ENCODE measurements at places on chromosomes 2 and 18. TPM values are rescaled to one million over a fixed set of nuclear protein-coding genes. Genes with fewer than 3 reads are reported as not detected.

- no peak for DNase-seq
Measured at GRCh38 chr2:75788154-75788553, 77.4 kb upstream of the GCFC2 start.

GRCh38 chr18:40414155-40414754, 1540.8 kb upstream of the PIK3C3 start:
- no peak for DNase-seq

DNA sequence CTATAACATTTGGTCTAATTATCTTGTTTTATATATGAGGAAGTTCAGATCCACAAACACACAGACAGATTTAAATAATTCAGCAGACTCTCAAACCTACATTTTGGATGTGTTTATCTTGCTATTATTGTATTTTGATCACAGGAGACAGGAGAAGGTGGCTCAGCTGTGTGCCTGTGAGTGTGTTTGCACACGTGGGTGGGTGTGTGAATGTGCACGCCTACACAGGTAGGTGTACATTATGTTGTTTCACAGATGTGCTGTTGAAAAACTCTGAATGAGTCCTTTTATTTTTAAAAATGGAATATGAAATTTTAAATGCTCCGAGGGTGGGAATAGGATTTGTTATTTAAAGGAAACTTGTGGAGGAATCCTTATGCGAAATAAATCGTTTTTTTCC, 183.4 kb downstream of the PRKCE start:
- no peak for DNase-seq

OXER1 gene
- total RNA-seq, result 0.25 TPM

GRCh38 chr2:86768189-86768949, 22.3 kb downstream of the CD8A start:
- no peak for DNase-seq

GRCh38 chr18:24063121-24063731, 48.7 kb downstream of the TTC39C start:
- DNase-seq, result no peak

- DNase-seq, result no peak
Measured at GRCh38 chr2:124325667-124326440, 300.8 kb downstream of the CNTNAP5 start.

RTP5 gene
- 1.8 TPM for total RNA-seq

DNA sequence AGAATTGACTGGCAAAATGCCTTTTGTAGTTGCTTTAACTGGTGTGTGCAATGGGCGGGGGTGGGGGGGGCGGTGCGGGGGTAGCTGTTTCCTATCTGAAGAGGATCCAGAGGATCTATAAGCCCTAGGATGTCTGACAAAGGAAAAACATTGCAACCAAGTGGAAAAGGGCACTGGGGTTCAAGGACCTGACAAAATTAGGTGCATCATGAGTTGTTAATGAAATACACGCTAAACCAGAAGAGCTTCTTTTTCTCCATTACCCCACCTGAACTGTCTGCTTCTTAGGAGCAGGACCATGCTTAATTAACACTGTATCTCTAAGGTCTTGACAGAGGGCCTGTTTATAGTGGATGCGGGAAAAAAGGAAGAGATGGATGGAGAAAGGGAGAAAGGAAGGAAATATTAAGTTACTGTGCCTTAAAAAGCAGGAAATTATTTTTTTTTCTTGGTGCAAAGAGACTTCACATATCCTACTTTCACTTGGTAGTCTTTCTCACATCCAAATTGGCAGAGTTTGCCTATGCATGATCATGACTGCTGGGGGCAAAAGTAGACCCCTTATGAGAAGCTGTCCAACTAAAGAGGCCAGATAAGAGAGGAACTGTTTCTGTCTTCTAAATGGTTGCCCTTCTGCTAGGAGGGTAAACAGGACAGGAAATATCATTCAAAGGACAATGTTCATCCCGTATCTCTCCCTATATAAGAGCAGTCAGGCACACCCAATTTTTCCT, 4.6 kb downstream of the RND3 start:
- no peak for DNase-seq

MYOM1 gene
- 2.7 TPM for total RNA-seq

DNA sequence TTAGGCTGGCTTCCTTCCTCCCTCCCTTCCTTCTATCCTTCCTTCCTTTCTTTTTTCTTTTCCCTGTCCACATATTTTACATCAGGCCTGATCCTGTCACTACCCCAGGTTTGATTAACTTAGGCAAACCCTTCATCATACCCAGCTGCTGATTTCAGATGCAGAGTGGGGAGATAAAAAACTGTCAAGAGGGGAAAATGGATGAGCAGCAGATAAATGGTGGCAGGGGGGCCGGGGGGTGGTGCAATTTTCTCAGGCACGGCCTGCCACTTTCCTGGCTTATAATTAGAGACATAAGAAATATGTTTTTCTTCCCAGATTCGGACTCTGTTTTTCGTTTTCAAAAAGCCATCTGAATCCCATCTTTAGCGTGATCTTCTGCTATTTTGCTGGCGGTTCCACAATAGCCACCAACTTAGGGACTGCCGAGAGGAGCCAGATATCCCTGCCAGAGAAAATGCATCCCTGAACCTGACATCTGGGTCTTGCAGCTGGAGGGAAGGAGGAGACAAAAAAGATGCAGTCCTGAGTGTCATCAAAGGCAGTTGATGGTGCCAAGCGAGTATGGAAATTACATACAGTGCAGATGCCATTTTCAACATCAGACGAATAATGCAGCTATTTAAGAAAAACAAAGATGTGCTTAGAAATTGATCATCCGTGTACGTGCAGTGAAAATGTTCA, 49.9 kb downstream of the CXCR4 start:
- no peak for DNase-seq

DNA sequence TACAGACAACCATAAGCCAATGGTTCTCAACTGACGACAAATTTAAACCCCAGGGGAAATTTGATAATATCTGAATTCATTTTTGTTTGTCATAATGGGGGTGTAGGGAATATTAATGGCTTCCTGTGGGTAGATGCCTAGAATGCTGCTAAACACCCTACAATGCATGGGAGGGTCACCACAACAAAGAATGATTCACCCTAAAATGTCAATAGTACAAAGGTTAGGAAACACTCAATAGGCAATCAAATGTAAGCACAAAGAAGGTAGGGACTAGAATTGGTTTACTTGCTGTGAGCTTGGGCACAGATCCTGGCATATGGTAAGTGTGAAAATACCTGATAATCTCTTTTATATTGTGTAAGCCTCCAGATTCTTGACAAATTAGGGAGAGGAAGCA, 20.1 kb upstream of the FANCL start:
- DNase-seq, result no peak

DNA sequence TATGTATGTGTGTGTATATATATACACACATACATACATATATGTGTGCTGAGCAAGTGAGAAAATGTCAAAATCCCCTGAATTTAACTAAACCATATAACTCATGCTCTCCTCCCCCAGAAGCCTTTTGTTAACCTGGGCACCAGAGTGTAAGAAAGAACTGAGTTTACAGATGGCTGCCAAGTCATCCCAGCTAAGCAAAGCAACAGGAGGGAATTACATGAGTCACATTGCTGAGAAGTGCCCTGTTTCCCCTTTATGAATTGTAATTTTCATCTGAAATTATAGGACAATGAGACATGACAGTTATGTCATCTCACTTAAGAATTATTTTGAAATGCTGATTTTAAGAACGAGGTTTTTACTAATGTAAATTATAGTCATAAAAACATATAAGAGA, 29.9 kb downstream of the SCN7A start:
- no peak for DNase-seq

SDC1 gene
- not detected for total RNA-seq

POTEC gene
- total RNA-seq, result not detected

CRYGC gene
- not detected for total RNA-seq

EPC2 gene
- total RNA-seq, result 94.2 TPM

DNA sequence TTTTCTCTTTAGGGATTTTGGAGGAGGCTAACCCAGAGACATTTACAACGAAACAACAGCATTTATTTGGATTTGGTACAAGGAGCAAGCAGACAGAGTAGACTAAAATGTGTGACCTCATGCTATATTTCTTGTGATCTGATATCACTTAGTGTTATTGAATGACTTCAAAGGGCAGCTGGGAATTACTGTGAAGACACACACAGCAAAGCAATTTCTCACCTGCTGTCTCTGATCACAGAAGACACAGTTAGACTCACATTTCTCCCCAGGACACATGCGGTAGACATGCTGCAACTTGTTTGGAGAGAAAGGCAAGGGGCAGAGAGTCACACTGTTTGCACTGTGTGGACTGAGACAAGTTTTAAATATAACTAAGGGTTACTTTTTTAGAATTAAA, 67.5 kb downstream of the LTBP1 start:
- no peak for DNase-seq

GRCh38 chr18:59359576-59359952, 499 bp upstream of the LMAN1 start:
- no peak for DNase-seq

DNA sequence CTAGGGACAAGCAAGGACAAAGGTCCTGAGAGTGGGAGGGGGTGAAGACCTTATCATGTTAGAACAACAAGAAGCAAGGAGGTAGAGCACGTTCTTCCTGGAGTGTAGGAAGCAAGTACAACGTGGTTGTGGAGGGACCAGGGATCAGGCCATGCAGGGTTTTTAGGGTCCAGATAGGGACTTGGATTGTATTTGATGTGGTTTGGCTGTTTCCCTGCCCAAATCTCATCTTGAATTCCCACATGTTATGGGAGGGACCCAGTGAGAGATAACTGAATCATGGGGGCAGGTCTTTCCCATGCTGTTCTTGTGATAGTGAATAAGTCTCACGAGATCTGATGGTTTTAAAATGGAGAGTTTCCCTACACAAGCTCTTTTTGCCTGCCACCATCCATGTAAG, 53.2 kb downstream of the ICA1L start:
- DNase-seq, result no peak

DNA sequence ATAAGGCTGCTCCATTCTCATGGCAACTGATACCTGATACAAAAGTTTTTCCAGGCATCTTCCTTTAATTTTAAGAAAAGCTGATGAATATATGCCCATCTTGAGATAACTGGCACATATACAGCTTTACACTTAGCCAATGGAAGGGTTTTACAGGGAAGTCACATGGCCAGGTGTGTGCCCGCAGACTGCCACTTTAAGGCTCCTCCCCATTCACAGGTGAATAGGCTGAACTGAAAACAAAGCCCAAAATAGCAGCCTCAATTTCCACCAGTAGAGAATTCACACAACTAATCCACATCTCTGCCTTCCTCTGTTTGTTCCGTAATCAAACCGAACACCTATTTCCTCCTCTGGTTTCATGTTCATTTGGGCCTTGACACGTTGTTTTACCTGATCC, 9.8 kb upstream of the ME2 start:
- no peak for DNase-seq

GRCh38 chr2:172985139-172985892, 90.3 kb upstream of the MAP3K20 start:
- no peak for DNase-seq

- DNase-seq, result no peak
Measured at GRCh38 chr2:177084607-177085006, 128.0 kb upstream of the HNRNPA3 start.

COL4A4 gene
- not detected for total RNA-seq

DNA sequence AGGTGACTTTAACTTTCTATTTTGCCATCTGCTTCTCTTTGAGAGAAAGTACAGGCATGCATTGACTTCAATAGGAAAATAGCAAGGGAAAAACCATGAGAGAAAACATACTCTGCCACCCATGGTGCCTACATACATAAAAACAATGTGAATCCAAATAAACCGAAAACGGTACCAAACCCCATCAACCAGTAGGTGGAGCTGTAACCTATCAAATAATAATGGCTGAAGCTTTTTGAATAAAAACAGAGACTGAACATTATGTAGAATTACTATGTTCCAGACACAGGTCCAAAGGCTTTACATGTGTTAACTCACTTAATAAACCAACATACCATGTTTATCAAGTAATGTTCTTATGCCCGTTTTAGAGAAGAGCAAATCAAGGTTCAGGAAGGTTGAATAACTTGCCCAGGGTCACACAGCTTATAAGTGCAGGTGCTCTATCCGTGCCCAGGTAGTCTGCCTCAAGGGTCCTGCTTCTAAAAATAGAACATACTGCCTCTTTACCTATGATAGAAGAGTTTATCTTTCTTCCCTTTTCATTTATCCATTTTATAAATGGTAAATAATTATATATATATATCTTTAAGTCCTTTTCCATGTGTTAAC, 293.9 kb upstream of the SYT4 start:
- DNase-seq, result no peak

SCN7A gene
- not detected for total RNA-seq

GRCh38 chr2:429575-430254, 141.8 kb upstream of the ALKAL2 start:
- DNase-seq, result no peak

DNA sequence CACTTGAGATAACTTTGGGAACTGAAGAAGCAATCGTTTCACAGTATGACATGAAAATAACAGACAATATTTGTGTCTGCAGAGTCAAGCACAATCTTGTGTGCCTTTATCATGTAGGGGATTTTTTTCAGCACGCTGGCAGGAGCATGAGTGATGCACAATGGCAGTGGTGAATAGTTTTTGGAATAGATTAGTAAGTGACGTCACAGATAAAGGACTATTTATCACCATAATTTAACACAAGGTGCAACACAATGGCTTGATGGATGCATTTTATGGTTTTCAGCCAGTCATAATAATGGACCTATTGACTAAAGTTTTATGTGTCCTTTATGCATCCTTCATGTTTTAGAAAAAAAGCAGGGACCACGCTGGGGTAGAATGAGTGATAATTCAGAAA, 559.8 kb upstream of the FANCL start:
- no peak for DNase-seq

DNA sequence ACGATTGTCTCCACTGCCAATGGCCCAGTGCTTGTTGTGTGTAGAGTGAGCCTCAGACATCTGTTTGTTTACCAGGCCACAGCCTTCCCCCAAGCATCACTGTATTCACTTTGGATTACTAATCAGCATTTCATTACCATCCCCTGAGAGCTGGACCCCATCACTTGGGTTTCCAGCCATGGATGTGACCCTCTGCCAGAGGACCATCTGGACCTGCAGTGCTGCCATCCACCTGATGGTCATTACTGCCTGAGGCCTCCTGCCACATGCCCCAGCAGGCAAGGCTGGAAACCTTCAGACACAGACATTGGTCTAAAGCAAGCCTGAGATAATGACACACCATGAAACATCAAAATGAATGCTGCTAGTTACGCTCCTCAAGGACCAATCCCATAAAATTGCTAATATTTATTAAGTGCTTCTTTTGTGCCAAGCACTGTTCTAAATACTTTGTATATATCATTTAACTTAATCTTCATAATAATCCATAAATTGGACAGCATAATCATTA, 2096.3 kb upstream of the CELF4 start:
- no peak for DNase-seq

GRCh38 chr18:26477828-26478466, 70.4 kb downstream of the KCTD1 start:
- no peak for DNase-seq

LIMS2 gene
- total RNA-seq, result 2.9 TPM

MAPK4 gene
- not detected for total RNA-seq

GRCh38 chr2:180647221-180647620, 333.2 kb upstream of the UBE2E3 start:
- no peak for DNase-seq

GALNT13 gene
- total RNA-seq, result 0.14 TPM

SLC5A7 gene
- not detected for total RNA-seq

Measured in CD8-positive, alpha-beta T cell (primary cell).